ENCODE measurements at places on chromosomes 6 and 20. TPM values are rescaled to one million over a fixed set of nuclear protein-coding genes. Genes with fewer than 3 reads are reported as not detected.

DNA sequence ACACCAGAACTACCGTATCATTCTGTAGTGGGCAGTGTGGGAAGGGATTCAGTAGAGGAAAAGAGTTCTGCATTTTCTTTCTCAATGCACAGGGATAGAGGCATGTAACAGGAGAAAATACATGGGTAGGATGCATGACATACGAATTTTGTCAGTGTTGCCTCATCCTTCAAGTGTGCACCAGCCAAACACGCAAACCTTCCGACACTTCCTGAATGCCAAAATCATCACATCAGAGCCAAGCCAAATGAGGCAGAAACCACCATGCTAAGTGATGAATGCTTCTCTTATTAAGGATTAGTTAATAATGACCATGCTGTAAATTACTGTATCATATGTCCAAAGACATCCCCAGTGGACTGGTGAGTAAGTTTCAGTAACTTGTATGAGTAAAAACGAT is 27.3 kb downstream of the RAMACL start:
- H3K4me3 ChIP-seq = no peak overlapping the region
- no peak overlapping the region for H3K27ac ChIP-seq
- no peak for DNase-seq
- H3K27me3 ChIP-seq = no peaks in the 10 kb centered on the region
- peaks cover 10% of the 10 kb centered on the region for H3K4me1 ChIP-seq
- H3K36me3 ChIP-seq = no peaks in the 10 kb centered on the region

DNA sequence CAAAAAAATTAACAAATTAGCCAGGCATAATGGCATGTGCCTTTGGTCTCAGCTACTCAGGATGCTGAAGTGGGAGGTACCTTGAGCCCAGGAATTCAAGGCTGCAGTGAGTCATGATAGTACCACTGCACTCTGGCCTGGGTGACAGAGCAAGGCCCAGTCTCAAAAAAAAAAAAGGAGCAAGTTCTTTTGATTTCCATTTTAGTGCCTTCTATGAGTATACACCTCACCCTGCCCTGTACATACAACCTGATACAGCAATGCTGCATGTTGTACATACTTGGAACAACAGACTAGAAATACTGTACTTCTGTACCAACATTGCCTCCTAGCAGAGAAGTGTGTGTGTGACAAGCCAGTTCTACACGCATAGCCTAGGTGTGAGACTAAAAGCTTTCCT is 97.3 kb upstream of the CARMIL1 start:
- no peaks in the 10 kb centered on the region for H3K36me3 ChIP-seq
- H3K27me3 ChIP-seq = no peaks in the 10 kb centered on the region
- H3K4me1 ChIP-seq = peaks cover 9% of the 10 kb centered on the region
- DNase-seq = no peak
- H3K4me3 ChIP-seq = no peak overlapping the region

- no peak for DNase-seq
- H3K27me3 ChIP-seq = no peaks in the 10 kb centered on the region
- no peak overlapping the region for H3K4me3 ChIP-seq
- H3K4me1 ChIP-seq = peaks cover 4% of the 10 kb centered on the region
- no peak overlapping the region for H3K27ac ChIP-seq
These were observed 150.8 kb downstream of the COL21A1 start for GRCh38 chr6:56096541-56096940.

DNA sequence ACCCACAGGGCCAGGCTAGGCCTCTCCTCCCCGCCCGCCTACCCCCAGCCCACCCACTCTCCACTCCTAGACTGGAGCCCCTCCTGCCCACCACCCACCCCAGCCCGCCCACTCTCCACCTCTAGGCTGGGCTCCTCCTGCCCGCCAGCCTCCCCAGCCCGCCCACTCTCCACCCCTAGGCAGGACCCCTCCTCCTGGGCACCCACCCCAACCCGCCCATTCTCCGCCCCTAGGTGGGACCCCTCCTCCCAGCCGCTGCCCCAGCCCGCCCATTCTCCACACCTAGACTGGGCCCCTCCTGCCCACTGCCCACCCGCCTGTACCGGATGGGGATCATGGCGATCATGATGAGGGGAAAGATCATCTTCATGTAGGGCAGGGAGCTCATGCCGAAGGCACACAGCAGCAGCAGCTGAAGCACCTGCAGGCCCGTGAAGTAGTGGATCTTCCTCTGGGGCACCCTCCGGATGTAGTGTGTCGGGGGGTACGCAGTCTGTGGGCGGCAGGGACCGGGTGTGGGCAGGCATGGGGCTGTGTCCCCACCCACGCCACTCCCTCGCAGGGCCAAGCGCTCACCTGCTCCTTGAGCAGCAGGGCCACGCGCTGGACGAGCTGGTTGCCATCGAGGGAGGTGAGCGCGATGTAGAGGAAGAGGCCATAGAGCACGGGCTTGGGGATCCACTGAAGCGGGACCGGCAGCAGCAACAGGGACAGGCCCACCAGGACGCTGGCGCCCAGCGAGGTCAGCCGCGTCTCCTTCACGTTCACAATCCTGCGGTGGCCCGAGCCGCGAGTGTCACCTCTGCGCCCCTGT is 10.8 kb downstream of the SLC4A11 start:
- DNase-seq = no peak
- H3K27ac ChIP-seq = no peak overlapping the region
- H3K4me1 ChIP-seq = no peaks in the 10 kb centered on the region
- H3K4me3 ChIP-seq = no peak overlapping the region

GRCh38 chr6:134177753-134178160 is 125.3 kb upstream of the SLC2A12 start:
- peak overlapping the region; percentile 90 for H3K4me3 ChIP-seq
- peaks cover 35% of the 10 kb centered on the region for H3K4me1 ChIP-seq
- H3K27me3 ChIP-seq = no peaks in the 10 kb centered on the region
- H3K27ac ChIP-seq = peak overlapping the region; percentile 99
- H3K36me3 ChIP-seq = peaks cover 2% of the 10 kb centered on the region

- H3K4me1 ChIP-seq = peaks cover 26% of the 10 kb centered on the region
- no peaks in the 10 kb centered on the region for H3K36me3 ChIP-seq
- no peak for DNase-seq
- H3K27me3 ChIP-seq = no peaks in the 10 kb centered on the region
- H3K4me3 ChIP-seq = no peak overlapping the region
- H3K27ac ChIP-seq = no peak overlapping the region
These were observed 8.8 kb downstream of the STX16 start for GRCh38 chr20:58659841-58660240.

- no peaks in the 10 kb centered on the region for H3K36me3 ChIP-seq
- no peaks in the 10 kb centered on the region for H3K27me3 ChIP-seq
- H3K4me3 ChIP-seq = no peak overlapping the region
- no peaks in the 10 kb centered on the region for H3K4me1 ChIP-seq
- DNase-seq = no peak
These were observed 53.8 kb downstream of the SLC35F1 start for GRCh38 chr6:117960877-117961276.

DNA sequence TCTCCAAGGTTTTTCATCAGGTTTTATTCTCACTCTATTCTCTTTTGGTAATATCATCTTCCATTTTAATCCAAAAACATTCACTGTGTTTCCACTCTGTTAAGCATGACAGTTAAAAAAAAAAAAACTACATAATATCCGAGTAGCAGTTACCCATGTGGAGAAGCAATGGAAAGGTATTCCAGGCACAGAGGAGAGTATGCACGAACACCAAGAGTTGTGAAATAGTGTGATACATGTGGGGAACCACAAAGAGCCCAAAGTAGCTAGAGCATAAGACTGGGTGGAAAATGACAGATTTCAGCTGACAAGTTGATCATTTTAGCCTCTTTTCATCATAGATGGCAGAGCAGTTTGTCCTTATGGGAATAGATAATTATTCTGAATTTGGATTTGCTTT is 19.9 kb upstream of the FBXL4 start:
- no peaks in the 10 kb centered on the region for H3K27me3 ChIP-seq
- H3K4me3 ChIP-seq = no peak overlapping the region
- H3K27ac ChIP-seq = no peak overlapping the region
- DNase-seq = no peak
- H3K36me3 ChIP-seq = no peaks in the 10 kb centered on the region

GRCh38 chr6:113512576-113512975 is 344.6 kb upstream of the MARCKS start:
- no peaks in the 10 kb centered on the region for H3K27me3 ChIP-seq
- H3K36me3 ChIP-seq = no peaks in the 10 kb centered on the region
- H3K4me1 ChIP-seq = no peaks in the 10 kb centered on the region

DNA sequence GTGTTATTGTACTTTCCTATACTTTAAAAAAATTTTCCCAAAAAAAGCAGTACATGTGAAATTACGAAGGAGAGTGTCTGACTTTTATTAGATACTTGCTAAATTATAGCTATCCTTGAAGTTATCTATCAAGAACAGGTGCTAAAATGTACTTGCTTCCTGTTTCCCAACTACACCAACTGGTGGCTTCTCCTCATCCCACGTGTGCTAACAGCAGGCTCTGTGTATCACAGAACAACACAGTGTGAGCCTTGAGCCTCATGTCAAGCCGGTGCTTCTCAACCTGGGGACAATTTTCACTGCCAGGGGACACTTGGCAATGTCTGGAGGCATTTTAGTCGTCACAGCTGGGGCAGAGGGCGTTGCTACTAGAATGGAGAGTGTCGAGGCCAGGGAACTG is 36.2 kb upstream of the CDYL start:
- no peak overlapping the region for H3K4me3 ChIP-seq
- H3K4me1 ChIP-seq = no peaks in the 10 kb centered on the region
- no peak for DNase-seq
- H3K27me3 ChIP-seq = no peaks in the 10 kb centered on the region

DNA sequence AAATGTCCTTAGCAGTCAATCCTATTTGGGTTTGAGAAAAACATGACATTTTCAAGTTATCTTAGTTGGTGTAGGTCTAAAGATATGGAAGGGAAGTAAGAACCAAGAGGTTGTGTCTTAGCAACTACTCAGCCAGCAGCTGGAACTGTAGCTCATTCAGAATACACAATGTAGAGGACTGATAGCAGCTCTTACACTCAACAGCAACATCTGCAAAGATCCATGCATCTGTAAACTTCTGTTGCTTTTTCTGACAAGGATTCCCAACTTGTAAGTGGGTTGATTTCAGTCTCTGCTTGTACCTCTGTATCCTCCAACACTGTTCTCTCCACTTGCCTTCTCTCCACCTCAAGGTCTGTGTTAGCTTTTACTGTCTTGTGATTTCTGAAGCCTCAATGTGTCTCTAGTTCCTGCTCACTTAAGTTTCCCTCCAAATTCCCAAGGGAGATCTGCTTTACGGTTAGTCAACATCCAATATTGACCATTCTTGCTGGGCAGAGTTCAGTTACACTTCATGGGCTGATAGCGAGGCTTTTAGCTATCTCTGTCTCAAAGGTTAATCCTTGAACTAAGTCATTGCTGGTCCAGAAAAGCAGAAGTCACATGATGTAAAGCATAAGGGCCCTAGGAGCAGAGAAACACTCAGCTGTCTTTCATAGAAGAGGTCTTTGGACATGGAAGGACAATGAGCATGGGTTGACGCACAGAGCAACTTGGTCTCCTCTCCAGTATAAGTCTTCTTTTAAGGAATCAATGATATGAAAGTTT is 71.6 kb upstream of the LGSN start:
- H3K36me3 ChIP-seq = no peaks in the 10 kb centered on the region
- H3K4me3 ChIP-seq = no peak overlapping the region
- H3K4me1 ChIP-seq = no peaks in the 10 kb centered on the region
- no peaks in the 10 kb centered on the region for H3K27me3 ChIP-seq
- no peak overlapping the region for H3K27ac ChIP-seq
- no peak for DNase-seq

DNA sequence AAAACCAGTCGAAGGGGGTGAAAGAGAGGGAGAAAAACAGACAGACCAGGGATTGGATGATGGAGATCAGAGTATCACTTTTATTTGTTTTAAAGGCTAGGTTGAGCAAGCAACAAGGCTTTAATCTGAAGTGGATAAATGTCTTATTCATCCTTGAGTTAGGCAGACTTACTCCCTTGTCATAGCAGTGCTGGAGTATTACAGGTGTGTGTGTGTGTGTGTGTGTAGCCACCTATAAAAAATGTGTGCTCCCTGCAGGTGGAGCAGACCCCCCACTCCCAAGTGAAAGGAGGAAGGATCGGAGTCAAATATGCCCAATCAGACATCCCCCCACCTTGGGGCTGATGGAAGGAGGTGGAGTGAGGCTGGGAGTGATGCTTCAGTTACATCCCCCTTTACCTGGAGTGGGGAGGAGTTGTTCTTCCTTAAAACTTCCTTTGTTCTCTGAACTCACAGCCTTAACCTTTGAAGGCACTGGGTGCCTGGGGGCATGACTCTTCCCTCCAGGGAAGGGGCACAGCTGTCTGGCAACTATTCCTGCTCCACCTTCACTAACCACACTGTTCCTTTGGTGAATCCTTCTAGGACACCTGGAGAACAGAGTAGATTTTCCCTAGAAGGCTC is 27.3 kb downstream of the PTK7 start:
- no peak for DNase-seq
- no peaks in the 10 kb centered on the region for H3K4me1 ChIP-seq
- H3K36me3 ChIP-seq = no peaks in the 10 kb centered on the region
- no peaks in the 10 kb centered on the region for H3K27me3 ChIP-seq
- H3K4me3 ChIP-seq = no peak overlapping the region

DNA sequence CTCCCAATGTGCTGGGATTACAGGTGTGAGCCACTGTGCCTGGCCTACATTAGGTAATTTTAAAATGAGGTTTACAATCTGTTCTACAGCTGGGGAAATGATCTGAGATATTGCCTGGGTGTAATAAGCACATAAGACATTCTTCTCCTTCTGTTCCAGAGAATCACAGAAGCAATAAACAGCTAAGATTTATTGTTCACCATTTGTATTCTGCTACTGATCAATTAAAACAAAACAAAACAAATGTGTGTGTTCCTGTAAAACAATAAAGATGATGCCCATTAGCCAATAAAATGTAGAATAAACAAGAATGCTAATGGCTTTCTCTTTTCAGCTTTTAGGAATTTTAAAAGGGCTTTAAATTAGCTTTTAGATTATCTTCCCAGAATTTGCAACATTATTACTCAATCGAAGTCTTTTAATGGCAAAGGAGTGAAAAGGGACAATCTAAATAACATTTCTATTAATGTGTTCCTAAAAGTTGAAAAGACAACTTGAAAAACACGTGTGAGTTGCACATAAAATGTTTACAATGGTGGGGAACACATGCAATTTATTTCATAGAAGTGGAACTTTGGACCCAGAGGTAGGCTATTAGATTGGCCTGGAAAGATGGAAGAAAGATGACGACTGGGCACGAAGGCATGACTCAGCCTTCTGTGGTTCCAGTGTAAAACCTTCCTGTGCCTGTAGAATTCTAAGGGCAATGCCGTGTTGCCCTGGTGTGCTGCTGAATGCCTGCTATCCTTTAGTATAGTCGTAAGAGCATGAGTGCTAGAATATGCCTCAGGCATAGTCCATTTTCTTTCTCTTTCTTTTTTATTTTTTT is 29.0 kb upstream of the DEK start:
- no peaks in the 10 kb centered on the region for H3K4me1 ChIP-seq
- no peaks in the 10 kb centered on the region for H3K36me3 ChIP-seq
- H3K27me3 ChIP-seq = no peaks in the 10 kb centered on the region
- no peak for DNase-seq

The CCN6 gene
- total RNA-seq = not detected

The NMBR gene
- total RNA-seq = 0.49 TPM

The KIAA0408 gene
- 0.68 TPM for total RNA-seq

The ARMH2 gene
- total RNA-seq = not detected

Measured in thoracic aorta (tissue), 2 donors.